SW 1271 (cell line): ENCODE measurements at places on chromosomes 2 and 18.

- no peak for DNase-seq
These were observed 394.1 kb upstream of the ATP5MC3 start for GRCh38 chr2:175575346-175576258.

- DNase-seq, result no peak
These were observed 12.6 kb downstream of the ERMN start for GRCh38 chr2:157312866-157313486.

GRCh38 chr18:8847900-8848299 lies 142.5 kb downstream of the MTCL1 start:
- DNase-seq, result no peak

GRCh38 chr18:39589496-39589895 lies 2023.9 kb upstream of the CELF4 start:
- DNase-seq, result no peak

GRCh38 chr2:161373942-161374341 lies 42.2 kb upstream of the TBR1 start:
- no peak for DNase-seq

- peak; percentile 79 for DNase-seq
These were observed 29.5 kb downstream of the METTL8 start for GRCh38 chr2:171404261-171404660.

GRCh38 chr2:124159166-124159565 lies 134.1 kb downstream of the CNTNAP5 start:
- no peak for DNase-seq

DNA sequence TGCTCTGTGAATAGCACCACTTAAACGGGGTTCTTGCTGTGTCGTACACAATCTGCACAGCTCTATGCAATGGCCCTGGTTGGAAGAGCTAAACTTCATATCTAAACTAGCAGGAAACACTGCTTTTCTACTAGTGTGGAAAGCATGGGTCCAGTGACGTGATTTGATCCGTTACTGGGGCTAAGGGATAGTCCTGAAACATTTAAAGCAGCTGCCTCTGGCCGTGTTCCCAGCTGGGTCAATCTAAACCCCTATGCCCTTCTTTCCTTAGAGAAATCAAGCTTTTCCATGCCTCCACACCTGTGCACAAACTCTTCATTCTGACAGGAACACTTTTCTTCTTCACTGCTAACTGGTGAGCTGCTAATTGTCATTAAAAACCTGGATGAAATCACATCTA lies 5.4 kb upstream of the IGFBP5 start:
- DNase-seq, result no peak

DNA sequence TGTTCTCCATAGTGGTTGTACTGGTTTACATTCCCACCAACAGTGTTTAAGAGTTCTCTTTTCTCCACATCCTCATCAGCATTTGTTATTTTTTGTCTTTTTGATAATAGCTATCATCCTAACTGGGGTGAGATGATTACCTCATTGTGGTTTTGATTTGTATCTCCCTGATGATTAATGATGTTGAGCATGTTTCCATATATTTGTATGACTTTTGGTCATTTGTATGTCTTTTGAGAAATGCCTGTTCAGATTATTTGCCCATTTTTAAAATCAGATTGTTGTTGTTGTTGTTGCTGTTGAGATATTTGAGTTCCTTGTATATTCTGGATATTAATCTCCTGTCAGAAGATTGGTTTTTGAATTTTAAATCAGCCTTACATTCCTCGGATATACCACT lies 147.5 kb downstream of the NCOA1 start:
- DNase-seq, result no peak

DNA sequence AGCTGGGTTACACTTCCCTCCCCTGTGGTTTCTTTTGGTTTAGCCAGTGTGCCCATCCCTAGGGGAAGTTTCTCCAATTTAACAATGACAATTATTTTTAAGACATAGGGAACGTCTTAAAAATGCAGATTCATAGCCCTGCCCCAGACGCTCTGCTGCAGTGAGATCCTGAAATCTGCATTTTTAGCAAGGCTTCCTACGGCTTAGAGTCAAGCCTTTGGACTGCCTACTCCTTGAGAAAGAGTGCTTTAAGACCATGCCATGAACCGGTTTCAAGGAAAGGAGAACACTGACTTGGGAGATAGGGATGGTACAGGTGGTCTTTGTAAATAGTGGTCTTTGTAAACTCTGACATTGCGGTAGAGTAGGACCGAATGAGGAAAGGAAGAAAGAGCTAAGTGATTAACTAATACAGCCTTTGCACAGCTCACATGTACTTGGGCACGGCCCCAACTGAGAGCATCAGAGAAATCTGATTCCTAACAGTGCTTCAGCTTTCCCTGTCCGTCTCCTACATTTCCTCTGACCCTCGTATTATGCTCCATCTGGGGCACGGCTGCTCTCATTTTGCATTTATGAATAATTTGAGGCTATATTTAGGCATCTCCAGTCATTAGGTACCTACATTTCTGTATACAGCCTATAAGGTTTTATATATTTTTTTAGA lies 217.6 kb upstream of the TANK start:
- DNase-seq, result no peak

- DNase-seq, result no peak
These were observed 30.0 kb upstream of the CYP1B1 start for GRCh38 chr2:38105922-38106321.

DNA sequence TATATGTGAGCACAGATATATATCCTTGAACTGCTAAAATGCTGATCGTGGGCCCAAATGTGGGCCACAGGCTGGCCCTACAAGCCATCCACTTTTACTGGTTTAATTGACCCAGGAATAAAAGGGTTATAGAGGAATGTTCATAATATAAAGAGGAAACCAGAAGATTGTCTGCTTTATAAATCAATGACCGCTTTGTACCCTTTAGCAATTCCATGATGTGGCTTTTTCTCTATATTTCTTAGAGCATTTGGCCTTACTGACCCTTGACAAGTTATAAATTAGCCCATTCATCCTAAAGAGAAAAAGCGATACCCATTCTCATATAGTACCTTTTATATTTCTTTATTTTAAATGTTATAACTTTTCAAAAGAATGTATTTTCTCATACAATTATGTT lies 87.1 kb upstream of the ITGA4 start:
- no peak for DNase-seq

DNA sequence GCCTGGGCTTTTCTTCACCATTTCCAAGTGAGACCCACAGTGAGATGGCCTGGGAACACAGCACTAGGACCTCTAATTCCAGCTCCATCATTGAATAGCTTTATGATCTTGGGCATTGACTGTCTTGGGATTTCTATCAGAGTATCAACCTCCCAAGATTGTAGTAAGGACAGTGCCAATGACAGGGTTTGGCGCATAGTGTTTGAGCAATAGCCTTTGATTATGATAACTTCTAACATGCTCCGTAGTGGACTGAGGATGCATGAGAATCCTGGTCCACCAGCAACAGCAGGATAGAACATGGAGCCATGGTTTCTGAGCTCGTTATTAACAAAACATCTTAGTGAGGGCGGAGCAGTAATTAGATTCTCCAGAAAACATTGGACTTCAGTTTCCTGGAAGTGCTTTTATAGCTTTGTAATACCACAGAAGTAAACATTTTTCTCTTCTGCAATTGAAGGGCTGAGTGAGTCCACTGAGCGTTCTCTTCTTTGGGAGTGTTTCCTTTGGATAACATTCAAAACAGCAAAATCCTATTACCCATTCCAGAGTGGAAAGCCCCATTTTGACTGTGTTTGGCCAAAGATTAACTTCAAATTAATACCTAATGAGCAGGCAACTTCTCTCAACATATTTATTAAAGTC lies 63.7 kb downstream of the IL1R2 start:
- no peak for DNase-seq

DNA sequence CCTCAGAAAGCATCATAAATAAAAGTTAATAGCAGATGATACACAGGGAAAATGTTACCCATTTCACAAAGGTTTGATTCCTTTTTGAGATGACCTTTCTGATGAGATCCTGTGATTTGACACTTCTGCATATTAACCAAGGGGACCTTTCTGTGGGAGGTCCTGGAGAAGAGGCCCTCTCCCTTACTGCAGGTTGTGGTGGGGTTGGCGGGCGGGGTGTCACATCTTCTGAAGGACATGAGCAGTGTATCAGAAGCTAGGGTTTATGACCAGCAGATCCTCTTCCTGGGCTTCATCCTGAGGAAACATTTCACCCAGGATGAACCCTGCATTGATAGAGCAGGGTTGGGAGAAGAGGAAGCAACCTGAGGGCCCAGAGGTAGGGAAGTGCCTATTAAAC lies 37.2 kb upstream of the SCLY start:
- no peak for DNase-seq

DNA sequence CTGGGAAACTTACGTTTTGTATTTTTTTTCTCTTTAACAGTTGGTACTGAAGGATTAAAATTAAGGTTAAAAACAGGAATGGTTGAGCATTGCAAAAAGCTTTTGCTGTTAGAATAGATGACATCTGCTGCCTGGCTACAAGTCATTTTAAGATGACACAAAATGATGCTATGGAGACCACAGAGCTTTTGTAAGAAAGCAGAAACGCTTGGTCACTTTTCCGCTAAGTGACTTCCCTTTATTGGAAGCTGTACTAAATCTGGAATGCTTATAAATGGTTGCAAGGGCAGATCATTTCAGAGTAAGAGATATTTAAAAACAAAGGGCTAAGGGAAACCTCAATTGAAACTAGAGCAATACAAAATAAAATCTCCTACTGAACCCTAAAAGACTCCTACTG lies 544.0 kb downstream of the STK39 start:
- DNase-seq, result no peak

GRCh38 chr2:101251844-101252407 lies 760 bp upstream of the CNOT11 start:
- no peak for DNase-seq

- DNase-seq, result no peak
These were observed 1283.0 kb upstream of the CDH2 start for GRCh38 chr18:29459972-29460371.

- no peak for DNase-seq
These were observed 53.3 kb upstream of the SEMA4C start for GRCh38 chr2:96923201-96923600.

- DNase-seq, result no peak
These were observed 23.6 kb upstream of the VWA3B start for GRCh38 chr2:98063291-98063854.

GRCh38 chr2:73832930-73833329 lies 4.2 kb downstream of the STAMBP start:
- no peak for DNase-seq

DNA sequence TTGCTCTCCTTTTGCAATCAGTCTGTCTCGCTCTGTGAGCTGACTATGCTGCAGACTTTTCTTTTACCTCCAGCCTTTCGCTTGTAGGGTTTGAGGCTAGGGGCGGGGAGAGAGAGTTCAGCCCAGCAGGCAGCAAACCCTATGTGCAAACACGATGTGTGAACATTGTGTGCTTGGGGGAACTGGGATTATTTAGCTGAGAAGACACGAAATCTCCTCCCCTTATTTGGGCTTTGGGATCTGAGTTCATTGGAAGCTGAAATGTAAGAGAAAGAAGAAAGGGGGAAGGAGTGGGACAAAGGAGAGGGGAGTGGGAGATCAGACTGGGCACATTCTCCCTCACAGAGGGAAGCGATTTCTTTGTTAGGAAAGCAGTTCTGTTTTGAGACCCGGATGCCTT lies 189.6 kb upstream of the TNP1 start:
- no peak for DNase-seq

- no peak for DNase-seq
These were observed 56.2 kb upstream of the SLC39A10 start for GRCh38 chr2:195600778-195601177.

DNA sequence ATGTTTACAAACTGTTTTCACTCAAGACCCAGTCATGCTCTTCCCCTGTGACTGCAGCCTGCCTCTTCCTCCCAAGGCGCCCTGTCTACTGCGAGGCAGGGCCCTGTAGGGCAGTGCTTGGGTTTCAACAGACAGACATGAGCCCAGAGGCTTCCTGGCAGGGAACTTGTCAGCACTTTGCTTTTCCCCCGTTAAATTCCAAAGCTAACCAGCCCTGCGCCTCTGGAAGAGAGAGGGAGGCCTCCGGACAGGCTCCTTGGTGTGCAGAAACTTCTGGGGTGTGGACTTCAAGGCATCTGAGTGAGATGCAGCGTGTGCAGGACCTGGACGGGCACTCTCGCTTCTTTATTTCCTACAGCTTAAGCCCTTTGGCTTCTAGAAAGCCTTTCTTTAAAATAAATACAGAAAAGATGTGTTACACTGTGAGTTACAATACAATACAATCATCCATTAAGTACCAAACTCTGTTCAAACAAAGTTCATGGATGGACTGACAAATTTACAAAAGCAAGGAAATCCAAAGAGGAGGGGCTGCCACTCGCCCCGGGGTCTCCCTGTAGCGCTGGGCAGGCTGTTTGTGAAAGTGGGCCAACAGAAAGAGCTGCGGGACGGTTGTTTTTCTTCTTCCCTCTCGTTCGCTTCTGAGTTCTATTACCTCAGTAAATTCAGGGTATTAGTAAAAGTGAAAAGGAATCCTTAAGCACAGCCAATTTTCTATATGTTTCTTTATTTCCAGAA lies 8.8 kb upstream of the ZNF516 start:
- no peak for DNase-seq

DNA sequence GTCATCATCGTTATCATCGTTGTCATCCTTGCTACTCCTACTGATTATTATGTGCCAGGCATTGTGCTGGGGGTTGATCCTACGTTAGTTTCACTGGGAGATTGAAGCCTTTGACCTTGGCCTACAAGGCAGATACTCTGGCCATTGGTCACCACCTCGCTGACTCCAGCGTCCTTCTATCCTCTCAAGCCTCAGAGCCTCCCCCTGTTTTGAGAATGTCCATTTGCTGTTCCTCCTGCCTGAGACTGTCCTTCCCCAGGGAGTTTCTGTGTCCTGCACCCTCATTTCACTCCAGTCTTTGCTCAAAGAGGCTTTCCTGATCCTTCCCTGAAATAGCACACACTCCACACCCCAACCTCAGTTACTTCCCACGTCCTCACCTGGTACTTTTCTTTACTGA lies 57.8 kb downstream of the ACAA2 start:
- no peak for DNase-seq
